Fibroblast of skin of right quadriceps (primary cell): ENCODE measurements at places on chromosomes 16 and 17.

DNA sequence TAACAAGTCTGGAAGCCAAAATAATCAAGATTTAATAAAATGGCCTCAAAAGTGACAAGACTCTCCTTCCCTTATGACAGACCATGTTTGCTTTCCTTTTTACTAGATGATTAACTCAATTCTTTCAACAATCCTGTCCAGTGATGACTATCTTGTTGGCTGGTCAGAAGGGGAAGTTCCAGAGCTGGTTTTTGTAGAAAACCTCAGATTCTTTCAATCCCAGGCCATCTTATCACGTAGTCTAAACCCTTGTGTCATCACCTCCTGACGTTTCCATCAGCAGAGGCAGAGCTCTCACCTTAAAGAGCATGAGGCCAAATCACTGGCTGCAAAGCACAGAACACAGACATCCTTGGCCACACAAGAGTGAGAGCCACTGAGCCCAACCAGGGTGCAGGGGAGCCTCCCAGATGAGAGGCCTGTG lies 125.3 kb downstream of the ANKRD11 start:
- peak; percentile 56 for DNase-seq

- no peak for DNase-seq
These were observed 863.5 kb downstream of the KCNJ2 start for GRCh38 chr17:71032746-71033273.

DNA sequence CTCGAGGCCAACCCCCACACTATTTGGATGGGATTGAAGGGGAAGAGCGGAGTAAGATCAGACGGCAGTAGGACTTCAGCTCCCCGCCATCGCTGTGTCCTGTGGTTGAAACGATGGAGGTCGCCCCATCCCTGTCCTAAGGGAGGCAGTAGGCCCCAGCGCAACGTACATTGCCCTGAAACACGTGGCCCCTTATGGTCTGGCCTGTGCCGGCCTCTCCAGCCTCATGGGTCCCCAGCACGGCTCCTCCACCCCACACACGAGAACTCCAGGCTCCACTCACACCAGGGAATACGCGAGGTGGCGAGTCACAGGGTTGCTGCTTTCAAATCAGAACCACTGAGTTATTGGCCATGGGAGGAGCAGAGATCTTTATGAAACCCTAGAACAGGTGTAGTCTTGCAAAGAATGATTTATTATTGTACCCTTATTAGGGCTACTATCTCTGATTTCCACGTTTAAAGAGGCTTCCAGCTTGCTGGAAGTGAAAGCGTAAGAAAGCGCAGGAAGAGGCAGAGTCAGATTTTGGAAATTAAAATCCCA lies 669 bp upstream of the DCTPP1 start:
- no peak for DNase-seq

GRCh38 chr17:19454074-19454473 lies 43.0 kb downstream of the RNF112 start:
- no peak for DNase-seq

- DNase-seq = no peak
These were observed 6.0 kb upstream of the TXNDC11 start for GRCh38 chr16:11748404-11749254.
